Hippocampal formation (tissue), 2 donors: ENCODE measurements at places on chromosomes 3 and 15.

DNA sequence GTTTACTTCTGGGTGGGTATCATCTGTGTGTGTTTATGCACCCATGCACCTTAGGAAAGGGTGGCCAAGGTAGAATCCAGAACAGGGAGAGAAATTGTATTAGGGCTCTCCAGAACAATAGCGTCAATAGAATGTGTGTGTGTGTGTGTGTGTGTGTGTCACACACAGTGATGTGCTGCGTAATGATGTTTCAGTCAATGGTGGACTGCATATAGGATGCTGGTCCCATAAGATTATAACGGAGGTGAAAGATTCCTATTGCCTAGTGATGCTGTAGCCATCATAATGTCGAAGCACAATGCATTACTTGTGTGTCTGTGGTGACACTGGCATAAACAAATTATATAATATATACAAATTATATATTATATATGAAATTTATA, 69.3 kb upstream of the PRR23C start:
- no peak for DNase-seq

DNA sequence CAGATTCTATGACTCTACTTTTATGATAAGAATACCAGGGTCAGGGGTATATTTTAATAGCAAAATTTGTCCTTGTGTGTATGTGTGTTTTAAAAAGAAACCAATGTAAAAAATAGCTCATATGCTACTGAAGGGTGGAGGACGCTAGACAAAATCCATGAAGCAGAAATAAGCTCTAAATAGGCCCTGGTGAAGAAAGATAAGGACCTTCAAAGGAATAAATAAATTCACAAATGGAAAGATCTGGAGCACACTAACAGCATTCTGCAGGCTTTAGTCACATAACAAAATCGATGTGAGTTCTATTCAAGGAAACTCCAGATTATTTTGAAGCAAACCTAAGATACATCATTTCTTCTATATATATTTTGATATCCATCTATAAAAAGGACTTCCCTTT, 27.2 kb upstream of the ATP11B start:
- DNase-seq = no peak

DNA sequence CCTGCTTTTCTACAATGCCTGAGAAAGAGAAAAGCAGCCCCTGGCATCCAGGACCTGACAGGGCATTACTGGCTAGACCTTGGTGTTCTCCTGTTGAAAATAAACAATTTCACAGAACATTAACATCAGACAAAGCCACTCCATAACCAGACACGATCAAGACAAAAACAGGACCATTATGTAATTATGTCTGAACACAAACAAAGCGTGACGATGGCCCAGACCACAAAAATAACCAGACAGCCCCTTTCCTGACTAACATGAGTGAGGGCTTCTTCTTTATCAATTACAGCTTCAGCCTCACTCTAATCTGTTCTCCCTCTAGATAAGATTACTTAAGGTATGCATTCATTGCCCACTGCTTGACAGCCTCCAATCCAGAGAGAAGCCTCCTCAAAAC, 172.7 kb upstream of the LMCD1 start:
- no peak for DNase-seq

DNA sequence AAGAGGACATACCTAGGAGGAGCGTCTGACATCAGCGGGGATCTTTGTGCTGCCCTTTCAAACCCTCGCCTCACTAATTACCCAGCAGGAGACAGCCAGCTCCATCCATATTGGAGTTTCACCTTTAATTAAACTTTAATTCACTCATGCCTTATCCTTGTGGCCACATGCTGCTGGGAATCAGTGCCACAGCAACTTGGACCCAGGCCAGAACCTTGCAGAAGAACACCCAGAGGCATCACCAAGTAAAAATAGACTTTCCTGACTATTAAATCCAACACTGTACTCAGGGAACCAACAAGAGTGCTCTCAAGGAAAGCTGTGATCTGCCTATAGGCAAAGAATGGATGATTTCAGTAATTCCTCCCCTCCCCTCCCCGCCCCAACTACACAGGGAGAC, 23.9 kb downstream of the EIF1B start:
- DNase-seq = no peak

- DNase-seq = no peak
Measured at GRCh38 chr15:78098131-78098755, 5.9 kb downstream of the SH2D7 start.

GRCh38 chr3:118593277-118593670, 441.4 kb downstream of the IGSF11 start:
- DNase-seq = no peak

DNA sequence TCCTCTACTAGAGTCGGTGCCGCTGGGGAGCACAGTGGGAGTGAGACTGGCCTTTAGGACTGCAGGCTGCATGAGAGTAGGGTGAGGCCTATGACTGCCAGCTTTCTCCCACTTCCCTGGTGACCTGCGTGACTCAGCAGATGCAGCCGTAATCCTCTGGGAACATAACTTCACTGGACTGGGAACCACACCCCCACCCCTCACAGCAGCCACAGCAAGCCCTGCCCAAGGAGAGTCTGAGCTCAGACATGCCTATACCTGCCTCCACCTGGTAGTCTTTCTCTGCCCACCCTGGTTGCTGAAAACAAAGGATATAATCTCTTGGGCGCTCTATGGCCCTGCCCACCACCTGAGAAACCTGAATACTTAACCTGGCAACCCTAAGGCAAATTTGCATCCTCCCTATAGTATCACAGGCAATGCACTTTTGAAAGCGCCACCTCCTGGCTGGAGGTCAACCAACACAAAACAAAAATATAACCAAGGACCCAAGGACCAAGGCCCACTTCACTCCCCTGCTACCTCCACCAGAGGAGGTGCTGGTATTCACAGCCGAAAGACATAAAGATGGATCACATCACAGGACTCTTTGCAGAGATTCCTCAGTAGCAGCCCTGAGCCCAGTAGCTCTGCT, 308.9 kb downstream of the CTNNB1 start:
- no peak for DNase-seq

GRCh38 chr3:10119376-10119775, 3.9 kb downstream of the BRK1 start:
- DNase-seq = no peak

GRCh38 chr15:76057332-76058000, 2.3 kb upstream of the TMEM266 start:
- DNase-seq = no peak

- DNase-seq = no peak
Measured at GRCh38 chr3:29693863-29694262, 413.0 kb downstream of the RBMS3 start.
